ENCODE measurements at places on chromosomes 3 and 15.

DNA sequence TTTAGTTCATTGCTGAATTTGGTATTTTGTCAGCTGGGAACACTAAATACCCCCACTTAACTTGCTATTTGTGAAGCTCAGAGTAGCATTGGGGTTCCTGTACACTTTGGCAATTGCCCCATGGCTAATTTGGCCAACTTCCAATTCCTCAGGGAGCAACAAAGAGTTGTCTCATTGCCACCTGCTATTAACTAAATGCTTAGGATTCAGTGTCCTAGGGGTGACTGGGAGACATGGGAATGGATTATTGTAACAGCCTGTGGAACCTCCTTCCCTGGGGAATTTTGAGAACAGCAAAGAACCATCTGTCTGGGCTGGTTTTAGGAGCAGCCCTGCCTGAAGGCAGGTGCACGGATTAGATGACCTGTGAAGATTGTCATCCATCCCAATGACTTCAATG, 437.4 kb upstream of the TPRG1 start:
- peak; percentile 96 for DNase-seq

- no peak for DNase-seq
Measured at GRCh38 chr3:187758318-187758955, 13.2 kb upstream of the BCL6 start.

- DNase-seq = no peak
Measured at GRCh38 chr3:135038186-135038585, 243.1 kb downstream of the EPHB1 start.

- no peak for DNase-seq
Measured at GRCh38 chr15:88920186-88920891, 7.2 kb upstream of the MFGE8 start.

GRCh38 chr3:168678730-168679129, 583.0 kb upstream of the GOLIM4 start:
- DNase-seq = no peak

DNA sequence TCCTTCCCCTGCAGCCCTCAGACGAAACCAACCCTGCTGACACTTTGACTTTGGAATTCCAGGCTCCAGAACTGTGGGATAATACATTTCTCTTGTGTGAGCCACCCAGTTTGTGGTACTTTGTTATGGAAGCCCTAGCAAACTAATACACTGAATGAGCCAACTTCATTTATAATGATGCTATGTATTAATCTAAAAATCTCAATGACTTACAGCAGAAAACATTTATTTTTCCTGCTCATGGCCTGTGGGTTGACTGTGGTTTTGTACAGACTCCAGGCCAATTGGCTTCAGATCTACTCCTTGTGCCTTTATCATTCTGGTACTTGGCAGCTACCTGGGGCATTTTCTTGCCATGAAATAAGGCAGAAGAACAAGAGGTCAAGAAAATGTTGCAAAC, 152.4 kb downstream of the EBLN2 start:
- DNase-seq = no peak

- no peak for DNase-seq
Measured at GRCh38 chr3:84980011-84980410, 21.2 kb downstream of the CADM2 start.

DNA sequence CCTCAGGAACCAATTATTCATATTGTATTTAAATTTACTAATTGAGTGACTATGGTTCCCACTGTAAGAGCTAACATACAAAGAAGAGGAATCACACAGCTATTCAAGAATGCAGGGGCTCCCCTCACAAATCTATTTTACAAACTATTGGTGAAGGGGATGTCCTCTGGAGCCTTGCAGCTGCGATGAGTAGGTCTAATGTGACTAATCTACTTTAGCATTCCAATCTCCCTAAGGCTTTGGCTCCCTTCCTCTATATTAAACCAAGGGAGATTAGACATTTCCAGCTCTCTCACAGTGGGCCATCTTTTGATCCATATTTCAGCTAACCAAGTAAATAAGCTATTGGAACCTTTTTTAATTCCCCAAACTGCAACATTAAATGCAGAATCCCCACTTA, 514.2 kb upstream of the BCHE start:
- no peak for DNase-seq

- no peak for DNase-seq
Measured at GRCh38 chr3:73538486-73538885, 86.3 kb downstream of the PDZRN3 start.

- DNase-seq = no peak
Measured at GRCh38 chr15:85642065-85642692, 152.5 kb downstream of the KLHL25 start.

DNA sequence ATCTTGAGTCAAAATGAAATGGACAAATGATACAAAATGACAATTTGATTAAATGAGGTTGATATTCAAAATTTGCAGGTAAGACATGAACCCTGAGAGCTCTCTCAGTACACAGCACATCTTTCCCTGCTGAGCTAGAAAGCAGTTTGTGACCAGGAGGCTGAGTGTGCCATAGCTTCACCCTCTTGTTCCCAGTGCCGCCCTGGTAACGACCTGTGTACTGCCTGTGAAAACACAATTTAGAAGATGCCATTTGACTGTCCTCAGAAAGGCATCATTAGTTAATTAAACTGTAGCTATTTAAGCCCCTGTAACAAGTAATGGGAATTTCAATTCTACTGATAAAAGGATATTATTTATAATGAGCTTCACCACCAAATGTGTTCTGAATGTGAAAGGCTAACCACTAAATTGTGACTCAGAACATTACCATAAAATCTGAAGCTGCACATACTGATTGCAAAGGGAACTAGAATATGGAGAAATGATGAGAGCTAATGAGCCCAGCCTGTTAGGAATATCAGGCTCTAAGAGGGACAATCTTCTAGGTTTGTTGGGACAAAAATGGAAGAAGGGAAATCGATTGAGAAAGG, 212.9 kb upstream of the ARPP21 start:
- DNase-seq = no peak

DNA sequence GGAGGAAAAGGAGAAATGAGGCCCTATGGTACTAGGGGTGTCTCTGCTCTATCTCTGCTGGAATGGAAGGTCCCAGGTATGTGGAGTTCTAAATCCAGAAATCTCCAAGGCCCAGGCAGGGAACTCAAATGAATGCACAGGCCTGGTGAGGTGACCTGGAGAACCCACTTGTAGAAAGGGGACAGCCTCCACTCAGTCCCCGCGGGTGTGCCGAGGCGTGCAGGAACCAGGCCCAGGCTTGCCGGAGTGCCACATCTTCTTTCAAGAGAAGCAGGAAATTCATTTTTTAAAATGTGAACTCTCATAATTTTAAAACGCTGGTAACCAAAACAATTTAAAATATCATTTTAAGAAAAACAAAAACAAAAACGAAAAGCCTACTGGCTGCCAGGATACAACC, 32.2 kb upstream of the ADCY5 start:
- no peak for DNase-seq

- no peak for DNase-seq
Measured at GRCh38 chr15:77064539-77065308, 6.2 kb downstream of the TSPAN3 start.

DNA sequence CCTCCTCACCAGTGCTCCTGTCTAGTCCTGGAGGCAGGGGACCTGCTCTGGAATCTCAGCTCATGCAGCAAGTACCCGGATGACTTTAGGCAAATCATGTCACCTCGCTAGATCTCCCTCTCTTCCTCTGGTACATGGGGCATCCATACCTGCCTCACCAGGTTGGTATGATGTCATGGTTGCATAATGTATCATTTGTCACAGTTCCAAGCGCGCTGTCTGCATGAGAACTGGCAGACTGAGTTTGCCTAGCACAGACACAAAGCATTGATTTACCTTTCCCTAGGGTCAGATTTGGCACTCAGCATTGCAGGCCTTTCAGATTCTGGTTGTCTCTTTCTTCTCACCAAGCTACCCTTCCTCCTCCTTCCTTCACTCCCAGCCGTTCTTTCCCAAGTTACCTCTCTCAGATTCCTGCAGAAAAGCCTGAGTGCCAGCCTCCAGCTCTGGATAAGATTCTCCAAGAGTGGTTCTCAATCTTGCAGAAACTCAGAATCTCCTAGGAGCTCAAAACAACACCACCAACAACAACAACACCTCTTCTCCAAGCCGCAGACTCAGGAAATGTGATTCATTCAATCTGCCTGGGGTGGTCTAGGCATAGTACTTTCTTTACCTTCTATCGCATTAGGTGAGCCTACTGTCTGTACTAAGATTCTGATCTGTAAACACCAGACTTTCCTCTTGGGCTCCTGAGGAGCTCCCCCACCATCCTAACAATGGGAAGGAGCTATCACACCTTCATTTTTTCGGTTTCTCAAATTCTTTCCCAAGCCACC, 29.5 kb downstream of the FAM43A start:
- peak; percentile 35 for DNase-seq

- no peak for DNase-seq
Measured at GRCh38 chr3:113053169-113053568, 62.4 kb downstream of the GTPBP8 start.

DNA sequence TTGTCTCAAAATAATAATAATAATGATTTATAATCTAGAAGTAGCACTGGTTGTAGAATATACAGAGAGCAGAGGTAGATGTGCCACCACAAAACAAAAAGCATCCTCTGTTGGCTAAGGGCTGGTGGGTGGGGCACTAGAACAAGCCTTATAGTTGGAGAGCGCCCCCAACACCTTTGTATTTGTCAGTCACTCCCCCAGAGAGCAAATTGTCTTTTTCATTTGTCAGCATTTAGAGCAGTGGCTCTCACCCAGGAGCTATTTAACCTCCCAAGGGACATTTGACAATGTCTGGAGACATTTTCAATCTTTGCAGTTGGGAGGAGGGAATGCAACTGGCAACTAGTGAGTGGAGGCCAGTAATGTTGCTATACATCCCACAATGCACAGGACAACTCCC, 6.3 kb downstream of the KAT2B start:
- no peak for DNase-seq

DNA sequence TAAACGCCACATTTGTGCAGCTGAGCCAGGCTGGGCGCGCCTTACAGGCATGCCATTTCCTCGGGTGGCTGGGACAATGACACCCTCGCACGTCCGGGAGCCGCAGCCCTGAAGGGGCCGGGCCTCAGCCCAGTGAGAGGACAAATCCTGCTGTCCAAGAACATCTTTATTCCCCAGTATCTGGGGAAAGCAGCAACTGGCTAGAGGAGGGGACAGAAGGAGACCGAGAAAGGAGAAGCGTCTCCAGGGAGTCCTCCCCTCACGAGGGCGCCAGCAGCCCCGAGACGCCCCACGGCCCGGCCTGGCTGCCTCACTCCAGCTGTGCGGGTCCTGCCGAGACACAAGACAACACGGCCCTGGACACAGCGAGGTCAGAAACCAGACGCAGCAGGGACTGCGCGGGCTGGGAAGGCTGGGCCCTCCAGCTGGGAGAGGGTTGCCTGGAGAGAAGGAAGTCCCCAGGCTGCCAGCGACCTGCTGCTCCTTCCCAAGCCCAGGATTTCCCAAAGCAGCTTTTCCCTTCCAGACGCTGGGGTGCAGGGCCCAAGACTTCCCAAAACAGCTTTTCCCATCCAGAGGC, 130.2 kb downstream of the CHSY1 start:
- no peak for DNase-seq

DNA sequence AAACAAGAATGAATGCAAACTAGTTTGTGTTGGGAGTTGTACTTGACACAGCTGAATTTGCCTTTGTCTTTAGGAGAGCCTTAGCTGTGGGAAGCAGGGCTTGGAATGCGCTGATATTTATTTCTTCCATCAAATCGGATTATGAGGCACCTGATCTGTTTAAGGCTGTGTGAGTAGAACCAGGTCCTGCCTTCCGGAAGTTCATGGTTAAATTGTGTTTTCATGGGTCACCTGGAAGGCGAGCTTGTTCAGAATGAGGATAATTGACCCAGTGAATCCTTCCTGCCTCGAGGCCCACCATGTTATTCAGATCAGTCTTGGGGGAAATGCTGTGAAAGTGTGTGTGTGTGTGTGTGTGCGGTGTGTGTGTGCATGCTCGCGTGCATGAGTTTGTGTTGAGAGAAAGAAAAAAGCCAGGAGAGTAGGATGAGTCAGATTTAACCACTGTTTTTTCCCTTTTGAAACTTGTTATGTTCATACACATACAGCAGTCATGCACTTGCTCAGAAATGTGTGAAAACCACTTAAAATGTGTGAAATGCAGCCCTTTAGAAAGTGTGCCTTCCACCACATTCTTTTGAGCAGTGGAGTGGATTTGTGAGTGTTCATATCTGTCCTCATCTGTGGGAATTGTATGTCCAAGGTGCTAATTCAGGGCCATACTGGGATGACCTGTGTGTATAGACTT, 36.7 kb downstream of the SMAD3 start:
- no peak for DNase-seq

DNA sequence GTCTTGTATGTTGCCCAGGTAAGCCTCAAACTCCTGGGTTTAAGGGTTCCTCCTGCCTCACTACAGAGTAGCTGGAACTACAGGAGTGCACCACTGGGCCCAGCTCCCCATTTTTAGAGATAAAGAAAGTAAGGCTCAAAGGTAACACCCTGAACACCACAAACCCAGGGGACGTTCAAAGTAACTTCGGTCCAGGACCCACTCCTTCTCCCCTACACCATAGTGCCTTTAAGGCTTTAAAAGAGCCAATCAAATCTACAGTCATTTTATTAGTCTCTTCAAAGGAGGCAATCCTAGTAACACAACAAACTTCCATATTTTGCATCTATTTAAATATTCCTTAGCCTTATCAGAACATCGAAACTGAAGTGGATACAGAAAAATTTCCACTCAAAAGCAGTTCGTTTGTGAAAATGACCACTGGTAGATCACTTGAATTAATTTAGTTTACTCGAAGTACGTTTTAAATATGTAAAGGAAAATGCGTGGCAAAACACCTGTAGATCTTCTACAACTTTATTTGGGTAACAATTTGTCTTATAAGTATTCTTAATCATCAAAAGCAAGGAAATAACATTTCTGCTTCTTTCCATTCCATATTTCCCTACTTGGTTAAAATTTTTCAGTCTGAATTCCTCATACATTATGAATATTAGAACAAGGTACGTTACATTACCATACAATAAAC, 1.8 kb downstream of the STAG1 start:
- DNase-seq = no peak

- no peak for DNase-seq
Measured at GRCh38 chr3:179715582-179715981, 62.7 kb downstream of the USP13 start.

- no peak for DNase-seq
Measured at GRCh38 chr3:58055314-58055713, 47.1 kb downstream of the FLNB start.

GRCh38 chr3:113297287-113297686, 85.9 kb downstream of the BOC start:
- DNase-seq = no peak

DNA sequence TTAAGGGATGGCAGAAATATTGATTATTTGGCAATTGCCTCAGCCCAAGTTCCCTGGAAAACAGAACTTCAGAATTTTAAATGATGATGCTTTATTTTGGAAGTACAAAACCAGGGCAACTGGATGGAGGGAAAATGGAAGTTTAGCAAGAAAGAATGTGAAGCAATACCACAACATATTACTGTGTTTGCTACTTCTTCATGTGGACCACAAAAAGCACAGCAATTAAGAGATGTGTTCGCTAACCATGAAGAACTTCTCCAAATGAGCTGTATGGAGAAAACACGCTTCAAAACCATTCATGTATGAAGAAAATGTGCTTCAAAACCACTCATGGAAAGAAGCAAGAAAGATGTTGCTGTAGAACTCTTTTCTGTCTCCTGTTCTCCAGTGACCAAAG, 64.7 kb upstream of the ARL6 start:
- no peak for DNase-seq

GRCh38 chr3:11470031-11470853, 173.5 kb downstream of the VGLL4 start:
- no peak for DNase-seq

- DNase-seq = no peak
Measured at GRCh38 chr15:63251701-63252100, 25.7 kb upstream of the APH1B start.

GRCh38 chr3:72660270-72661114, 187.8 kb downstream of the SHQ1 start:
- no peak for DNase-seq

Data from NCI-H345 (cell line).